NCI-H1694 (cell line): ENCODE measurements at places on chromosomes 6 and 20.

GRCh38 chr6:151136141-151136755, 103.5 kb upstream of the AKAP12 start:
- no peak for DNase-seq

- peak; percentile 24 for DNase-seq
These were observed 10.1 kb upstream of the GMEB2 start for GRCh38 chr20:63636752-63637628.

GRCh38 chr6:71977884-71978283, 91.5 kb downstream of the RIMS1 start:
- DNase-seq: no peak

DNA sequence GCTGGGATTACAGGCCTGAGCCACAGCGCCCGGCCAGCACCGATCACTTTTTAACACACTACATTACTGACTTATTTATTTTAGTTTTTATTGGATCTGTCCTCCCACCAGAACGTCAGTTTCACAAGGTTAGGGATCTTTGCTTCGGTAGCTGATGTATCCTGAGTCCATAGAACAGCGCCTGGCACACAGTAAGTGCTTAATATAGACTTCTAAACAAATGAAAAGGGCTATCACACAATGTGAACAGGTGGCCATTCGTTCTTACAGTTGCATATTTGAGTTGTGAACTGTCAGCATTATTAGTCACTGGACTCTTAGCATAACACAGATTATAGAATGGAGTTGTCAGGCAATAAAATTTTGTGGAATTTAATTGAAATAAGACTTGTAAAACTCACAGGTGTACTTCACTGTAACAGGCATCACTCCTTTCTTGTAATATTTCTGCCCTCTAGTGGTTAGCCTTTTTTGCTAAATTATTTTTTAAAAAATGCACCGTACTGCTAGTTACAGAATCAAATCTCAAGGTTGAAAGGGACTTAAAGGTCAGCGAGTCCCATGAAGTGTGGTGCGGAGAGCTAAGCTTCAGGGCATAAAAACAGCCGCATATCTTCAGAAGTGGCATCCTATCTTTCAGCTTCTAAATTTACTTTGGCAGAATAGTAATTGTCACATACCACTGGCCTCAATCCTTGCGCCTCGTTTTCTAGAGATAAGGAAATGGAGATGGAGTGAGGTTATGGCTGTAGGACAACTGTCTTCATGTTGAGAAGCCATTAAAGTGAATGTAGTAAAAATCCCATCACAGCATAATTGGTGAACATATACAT, 3.4 kb upstream of the TBC1D7 start:
- DNase-seq: peak; percentile 8

- peak; percentile 31 for DNase-seq
These were observed 150.1 kb downstream of the DHX35 start for GRCh38 chr20:39112178-39112743.

GRCh38 chr20:2341336-2341735, 39.4 kb upstream of the TGM6 start:
- DNase-seq: no peak

GRCh38 chr6:107657755-107658461, 166.2 kb downstream of the SCML4 start:
- DNase-seq: no peak

GRCh38 chr6:4603291-4603690, 172.9 kb upstream of the CDYL start:
- no peak for DNase-seq

GRCh38 chr20:16803965-16804792, 56.0 kb downstream of the OTOR start:
- DNase-seq: peak; percentile 38

GRCh38 chr6:84772428-84773132, 8.2 kb upstream of the TBX18 start:
- no peak for DNase-seq

DNA sequence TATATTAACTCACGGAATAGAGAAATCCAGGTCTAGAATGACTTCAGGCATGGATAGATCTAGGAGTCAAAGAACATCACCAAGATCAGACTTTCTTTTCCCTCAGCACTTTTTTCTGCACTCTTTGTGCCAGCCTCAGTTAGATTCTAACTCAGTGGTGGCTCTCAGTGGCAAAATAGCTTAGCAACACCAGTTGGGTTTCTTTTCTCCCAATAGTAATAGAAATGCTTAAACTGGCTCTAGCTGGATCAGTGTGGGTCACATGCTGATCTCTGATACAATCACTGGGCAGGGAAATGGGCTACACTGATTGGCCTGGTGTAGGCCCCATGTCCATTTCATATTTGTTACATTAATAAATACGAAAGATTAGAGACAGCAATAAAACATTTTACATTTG, 44.2 kb upstream of the ARFGEF2 start:
- DNase-seq: no peak

DNA sequence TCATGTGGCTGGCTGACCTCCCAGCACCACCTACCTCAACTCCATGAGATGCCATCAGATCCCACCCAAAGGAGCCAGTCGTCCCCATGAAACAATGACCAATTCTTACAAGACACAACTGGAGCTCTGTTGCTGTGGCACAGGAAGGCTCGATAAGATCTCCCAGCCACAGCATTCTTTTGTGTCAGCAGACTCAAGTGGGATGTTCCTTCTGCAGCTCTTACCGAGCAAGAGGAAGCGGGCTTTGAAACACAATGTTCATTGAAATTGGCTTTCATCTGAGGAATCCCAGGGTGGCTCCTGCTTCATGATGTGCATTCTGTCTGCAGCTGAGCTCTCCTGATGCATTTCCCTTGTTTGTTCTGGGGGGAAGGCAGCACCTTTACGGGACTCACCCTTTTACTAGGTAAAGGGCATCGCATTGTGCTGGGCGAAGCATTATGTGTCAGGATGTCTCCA, 222.0 kb upstream of the SGK1 start:
- no peak for DNase-seq

GRCh38 chr6:167706313-167707109, 120.2 kb upstream of the AFDN start:
- no peak for DNase-seq

GRCh38 chr6:150332939-150333584, 35.8 kb upstream of the IYD start:
- DNase-seq: no peak

DNA sequence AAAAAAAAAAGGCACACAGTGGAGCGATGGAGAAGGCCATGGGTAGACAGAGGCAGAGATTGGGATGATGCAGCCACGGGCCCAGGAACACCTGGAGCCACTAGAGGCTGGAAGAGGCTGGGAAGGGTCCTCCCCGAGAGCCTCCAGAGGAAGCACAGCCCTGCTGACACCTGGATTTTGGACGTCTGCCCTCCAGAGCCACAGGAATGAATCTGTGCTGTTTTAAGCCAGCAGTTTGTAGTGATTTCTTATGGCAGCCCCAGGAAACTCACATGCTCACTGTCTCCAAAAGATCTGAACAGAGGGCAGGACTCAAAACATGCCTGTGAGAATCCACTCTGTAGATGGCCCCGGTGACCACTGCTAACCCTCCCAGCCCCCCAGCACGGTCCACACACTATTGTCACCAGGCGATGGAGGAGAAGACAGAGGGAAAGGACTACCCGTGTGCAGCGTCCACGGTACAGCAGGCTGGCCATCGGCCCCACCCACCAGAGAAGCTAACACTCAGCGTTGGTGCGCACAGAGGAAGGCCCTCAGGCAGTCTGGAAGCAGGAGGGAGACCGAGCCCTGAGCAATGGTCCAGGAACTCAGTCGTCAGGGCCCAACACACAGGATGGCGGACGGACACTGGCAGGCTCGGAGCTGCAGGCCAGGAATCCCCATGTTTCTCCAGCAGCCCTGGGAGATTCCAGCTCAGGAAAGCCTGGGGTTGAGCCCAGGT, 99.7 kb downstream of the BMP7 start:
- no peak for DNase-seq

GRCh38 chr20:17822039-17822438, 122.3 kb downstream of the BANF2 start:
- no peak for DNase-seq

DNA sequence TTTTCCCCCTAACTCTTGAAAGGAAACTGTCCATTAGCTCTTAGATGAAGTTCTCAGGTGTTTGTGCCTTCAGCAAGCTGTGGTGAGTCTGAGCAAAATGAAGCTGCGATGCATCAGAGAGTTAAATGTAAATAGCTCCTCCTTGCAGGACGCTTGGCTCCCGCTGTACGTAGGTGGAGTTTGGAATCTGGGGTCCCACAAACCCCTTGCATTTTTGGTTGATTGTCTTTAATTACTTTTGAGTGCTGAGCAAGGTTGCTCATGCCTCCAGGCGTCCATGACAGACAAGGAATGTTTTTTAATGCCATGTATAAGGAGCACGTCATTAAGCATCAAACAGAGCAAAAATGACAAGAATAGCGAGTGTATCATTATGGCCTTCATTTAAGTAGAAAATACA, 300.5 kb downstream of the TFAP2C start:
- no peak for DNase-seq

- no peak for DNase-seq
These were observed 16.8 kb upstream of the CCN2 start for GRCh38 chr6:131967948-131968347.

DNA sequence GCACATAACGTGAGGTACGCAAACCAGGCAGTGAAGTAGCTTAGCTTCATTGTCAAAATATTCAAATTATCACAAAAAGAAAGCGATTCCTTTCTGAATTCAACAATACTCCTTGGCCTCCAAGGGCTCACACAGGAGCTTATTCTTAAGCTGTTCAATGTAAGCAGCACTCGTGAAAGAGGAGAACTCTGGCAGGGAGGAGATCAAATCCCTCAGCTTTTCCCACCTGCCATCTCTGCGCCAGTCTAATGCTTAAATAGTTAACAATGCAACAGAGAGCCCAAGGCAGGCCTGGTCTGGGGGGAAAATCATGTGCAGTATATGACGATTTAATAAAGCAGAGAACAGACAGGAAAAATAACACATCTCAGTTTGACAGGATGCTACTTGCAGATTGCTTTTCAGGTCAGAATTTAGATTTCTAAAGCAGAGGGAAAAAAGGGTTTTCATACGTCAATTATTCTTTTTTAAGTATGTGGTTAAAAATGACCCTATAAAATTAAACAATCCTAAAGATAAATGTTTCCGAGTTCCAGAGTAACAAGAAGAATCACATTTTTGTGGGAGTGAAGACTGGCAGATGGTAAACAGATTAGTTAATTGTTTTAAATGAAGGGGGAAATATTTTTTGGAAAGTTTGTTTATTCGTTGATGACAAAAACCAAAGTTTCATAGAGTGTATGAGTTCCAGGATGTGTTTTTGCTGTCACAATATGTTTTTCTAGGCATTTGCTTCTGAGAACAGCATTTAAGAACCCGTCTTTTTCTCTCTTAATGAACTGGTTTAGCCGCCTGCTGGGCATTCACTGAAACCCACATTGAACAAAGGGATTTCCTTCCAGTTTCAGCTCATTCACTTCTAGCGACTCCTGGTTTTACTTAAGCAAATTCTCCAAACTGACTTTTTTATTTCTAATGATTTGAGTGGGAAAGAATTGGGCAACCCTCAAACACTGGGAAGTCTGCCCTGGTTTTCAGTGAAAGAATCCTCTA, 45.9 kb downstream of the PLAGL1 start:
- DNase-seq: no peak

GRCh38 chr6:13579911-13580310, 5.5 kb downstream of the SIRT5 start:
- no peak for DNase-seq

GRCh38 chr20:15162079-15162647, 824.8 kb upstream of the FLRT3 start:
- DNase-seq: no peak

DNA sequence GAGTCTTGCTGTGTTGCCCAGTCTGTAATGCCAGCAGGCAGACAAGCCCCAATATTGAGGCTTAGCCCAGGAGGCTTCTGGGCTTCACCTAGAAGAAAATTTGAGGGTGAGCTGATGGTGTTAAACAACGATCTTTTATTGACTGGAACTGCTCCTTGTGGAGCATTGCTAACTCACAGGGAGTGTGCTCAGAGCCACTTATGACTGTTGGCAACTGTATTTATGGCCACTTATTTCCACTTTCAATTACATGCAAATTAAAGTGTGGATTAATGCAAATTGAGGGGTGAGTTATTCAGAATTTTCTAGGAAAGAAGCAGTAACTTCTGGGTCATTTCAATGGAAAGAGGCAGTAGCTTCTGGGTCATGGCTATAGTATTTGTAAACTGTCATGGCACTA, 317.2 kb upstream of the FKBP1C start:
- DNase-seq: no peak

DNA sequence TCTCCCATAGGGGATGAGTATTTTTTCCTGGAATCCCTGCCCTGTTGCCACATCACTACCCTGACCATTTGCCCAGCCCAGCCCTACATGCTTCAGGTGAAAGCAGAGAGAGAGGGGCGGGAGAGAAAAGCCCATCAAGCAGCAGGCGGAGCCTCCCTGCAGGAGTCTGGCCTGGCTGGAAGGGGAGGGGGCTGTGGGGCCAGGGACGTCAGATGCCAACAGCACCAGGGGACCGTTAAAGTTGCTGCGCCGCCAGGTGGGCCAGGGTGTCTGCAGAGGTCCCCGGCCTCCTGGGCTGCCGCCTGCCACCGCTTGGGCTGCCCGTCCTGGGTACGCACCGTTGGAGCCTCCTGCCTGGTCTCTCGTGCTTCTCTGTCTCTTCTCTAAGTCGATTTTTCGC, 757 bp upstream of the R3HDML start:
- DNase-seq: no peak

GRCh38 chr6:106702451-106703110, 73.2 kb downstream of the QRSL1 start:
- DNase-seq: peak; percentile 8

DNA sequence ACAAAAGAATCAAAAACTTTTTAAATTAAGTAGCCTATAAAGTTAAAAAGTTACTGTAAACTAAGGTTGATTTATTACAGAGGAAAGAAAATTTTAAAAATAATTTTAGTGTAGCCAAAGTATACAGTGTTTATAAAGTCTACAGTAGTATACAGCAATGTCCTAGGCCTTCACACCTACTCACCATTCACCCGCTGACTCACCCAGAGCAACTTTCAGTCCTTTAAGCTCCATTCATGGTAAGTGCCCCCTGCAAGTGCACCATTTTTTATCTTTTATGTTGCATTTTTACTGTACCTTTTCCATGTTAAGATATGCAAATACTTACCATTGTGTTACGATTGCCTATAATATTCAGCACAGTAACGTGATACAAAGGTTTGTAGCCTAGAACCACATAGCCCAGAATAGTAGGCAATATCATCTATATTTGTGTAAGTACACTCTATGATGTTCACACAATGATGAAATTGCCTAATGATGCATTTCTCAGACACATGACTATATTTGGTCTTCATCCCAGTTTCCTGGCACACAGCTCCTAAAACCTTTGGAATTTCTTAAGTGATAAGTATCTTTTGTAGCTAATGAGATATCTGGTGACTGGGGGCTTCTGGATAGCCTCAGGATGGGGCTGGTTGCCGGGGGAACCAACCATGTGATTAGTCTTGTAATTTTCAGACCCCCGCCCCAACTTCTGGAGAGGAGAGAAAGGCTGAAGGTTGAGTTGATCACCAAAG, 111.0 kb downstream of the MRPL14 start:
- DNase-seq: no peak

- DNase-seq: no peak
These were observed at the start of gene NKX2-4 for GRCh38 chr20:21397341-21398108. NKX2-4 (minus strand) TSS chr20:21397526; CDS start chr20:21397399, 127 bp downstream.
